ENCODE measurements at places on chromosomes 4 and X.

DNA sequence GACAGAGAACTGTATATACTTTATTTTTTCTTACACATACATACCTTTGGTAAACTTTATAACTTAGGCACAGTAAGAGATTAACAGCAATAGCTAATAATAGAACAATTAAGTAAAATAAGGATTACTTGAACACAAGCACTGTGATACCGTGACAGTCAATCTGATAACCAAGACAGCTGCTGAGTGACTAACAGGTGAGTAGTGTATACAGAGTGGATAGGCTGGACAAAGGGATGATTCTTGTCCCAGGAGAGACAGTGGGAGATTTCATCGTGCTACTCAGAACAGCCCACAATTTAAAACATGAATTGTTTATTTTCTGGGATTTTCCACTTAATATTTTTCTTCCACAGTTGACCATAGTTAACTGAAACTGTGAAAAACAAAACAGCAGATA is 411.8 kb downstream of the PPP1R2C start:
- DNase-seq, result no peak

DNA sequence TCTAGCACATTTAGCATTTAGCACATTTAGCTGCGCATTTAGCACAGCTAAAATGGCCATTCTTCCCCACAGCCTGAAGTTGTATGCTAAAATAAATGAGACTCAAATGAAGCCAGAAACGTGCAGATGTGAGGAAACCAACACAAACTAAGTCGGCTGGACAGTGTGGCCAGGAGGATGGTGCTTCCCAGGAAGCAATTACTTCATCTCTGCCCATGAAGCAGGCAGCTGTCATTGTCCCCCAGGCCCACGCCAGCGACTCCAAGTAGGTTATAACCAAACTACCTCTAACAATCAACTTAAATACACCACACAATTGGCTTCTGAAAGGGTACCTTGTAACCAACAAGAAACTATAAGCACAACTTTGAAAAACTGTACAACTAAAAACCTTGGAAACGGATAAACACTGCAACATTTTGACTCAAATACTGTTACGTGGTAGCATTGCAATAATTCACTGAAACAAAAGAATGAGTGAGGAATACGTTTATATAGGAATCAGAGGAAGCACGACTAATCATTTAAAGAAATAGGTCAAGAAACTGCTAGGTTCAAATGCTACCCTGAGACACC is 39.2 kb downstream of the AFAP1 start:
- DNase-seq, result no peak

DNA sequence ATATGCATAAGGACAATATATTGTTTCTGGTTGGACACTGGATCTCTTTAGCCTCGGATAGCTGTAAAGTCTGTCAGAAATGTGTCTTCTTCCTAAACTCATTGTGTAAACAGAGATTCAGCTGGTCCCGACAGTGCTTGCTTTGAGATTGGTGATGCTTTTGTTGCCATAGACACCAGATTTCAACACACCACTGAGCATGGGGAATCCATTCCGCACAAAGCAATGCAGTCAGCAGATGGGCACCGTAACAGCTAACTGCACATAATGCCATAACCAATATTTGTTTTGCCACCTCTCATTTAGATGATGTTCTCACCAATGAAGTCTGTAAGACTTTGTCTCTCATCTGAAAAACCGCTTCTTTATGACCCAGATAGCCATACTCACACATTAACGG is 33.3 kb upstream of the FAM47C start:
- DNase-seq, result no peak

- no peak for DNase-seq
Observed at GRCh38 chrX:140697618-140698017, 11.9 kb upstream of the LINC00632 start.

GRCh38 chr4:72966652-72967051 is 102.9 kb downstream of the COX18 start:
- DNase-seq, result no peak

- DNase-seq, result peak; percentile 69
Observed at GRCh38 chrX:154458116-154458953, at the start of gene PLXNA3. Gene PLXNA3, plus strand, starts transcription at chrX:154458281. Its CDS starts 1,903 bp downstream, at chrX:154460184.

DNA sequence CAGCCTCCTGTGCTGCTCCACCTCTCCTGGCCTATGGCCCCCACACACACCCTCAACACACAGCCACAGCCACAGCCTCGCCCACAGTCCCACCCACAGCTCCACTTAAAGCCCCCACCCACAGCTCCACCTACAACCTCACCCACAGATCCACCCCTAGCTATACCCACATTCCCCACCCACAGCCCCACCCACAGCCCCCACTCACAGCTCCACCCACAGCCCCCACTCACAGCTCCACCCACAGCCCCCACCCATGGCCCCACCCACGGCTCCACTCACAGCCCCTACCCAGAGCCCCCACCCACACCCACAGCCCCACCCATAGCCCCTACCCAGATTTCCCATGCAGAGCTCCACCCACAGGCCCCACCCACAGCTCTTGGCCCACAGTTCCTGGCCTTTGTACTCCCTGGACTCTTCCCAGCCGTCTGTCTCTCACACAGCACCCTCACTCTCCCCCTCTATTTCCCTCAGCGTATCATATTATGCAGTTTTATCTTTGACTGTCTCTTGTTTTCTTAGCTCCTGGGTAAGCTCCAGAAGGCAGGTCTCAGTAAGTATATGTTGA is 322.5 kb downstream of the EVC2 start:
- no peak for DNase-seq

DNA sequence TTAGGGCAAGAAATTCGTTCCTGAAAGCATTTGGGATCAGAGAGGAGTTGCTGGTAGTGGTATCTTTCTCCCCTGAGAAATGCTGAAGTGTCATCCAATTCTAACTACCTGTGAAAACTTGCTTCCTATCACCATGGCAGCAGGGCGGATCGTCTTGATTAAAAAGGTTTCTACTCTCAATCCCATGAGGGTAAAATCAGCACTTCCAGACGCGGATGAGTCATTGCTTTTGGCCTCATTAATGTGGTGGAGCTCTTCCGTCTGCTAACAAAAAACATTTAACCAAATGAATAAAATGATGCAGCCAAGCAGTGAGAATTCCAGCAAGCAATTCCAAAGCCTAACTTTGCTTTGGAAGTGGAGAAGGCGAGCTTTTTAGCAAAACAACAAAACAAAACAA is 325.6 kb downstream of the CAMK2D start:
- peak; percentile 3 for DNase-seq
